ENCODE measurements at places on chromosomes 11 and 22.
A peak's percentile ranks its signal among the peaks of the same experiment; 100 is the strongest.

GRCh38 chr22:37244114-37244921 lies at the start of gene RAC2:
RAC2 (minus strand) TSS chr22:37244269; CDS start chr22:37244148, 121 bp downstream.
- peak; percentile 91 for ATAC-seq

- ATAC-seq: no peak
These were observed 227.4 kb downstream of the CSNK2A3 start for GRCh38 chr11:11125618-11126017.

DNA sequence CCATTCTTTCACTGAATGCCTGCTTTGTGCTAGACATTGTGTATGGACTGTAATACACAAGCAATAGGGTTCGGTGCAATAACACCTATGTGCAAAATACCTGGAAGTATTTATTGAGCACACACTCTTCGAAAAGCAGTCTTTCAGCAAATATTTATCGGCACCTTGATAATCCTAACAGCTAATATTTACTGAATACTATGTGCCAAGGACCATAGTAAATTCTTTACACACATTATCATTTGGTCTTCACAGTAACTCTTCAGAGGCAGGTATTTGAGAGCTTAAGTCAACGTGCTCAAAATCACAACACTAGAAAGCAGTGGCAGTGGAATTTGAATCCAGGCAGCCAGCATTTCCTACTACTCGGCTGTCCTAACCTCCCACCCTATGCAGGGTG lies 2.2 kb downstream of the B3GNT6 start:
- ATAC-seq: no peak

DNA sequence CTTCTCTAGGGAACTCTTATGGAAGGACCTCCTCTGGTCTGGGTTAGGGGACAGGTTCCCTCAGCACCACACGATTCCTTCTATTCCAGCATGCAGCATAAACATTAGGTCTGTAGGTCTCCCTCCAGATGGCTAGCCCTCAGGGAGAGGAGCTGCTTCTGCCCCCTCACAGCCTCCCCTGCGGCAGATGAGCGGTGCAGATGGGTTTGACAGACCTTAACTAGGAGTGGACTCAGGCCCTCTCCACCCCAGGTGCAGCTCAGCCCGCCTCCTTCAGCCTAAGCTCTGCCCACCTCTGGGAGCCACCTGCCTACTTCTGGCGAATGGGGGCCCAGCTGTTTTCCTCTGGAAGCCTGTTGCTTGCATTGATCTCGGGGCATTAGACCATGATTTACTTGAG lies 55.7 kb upstream of the EIF3D start:
- ATAC-seq: no peak

GRCh38 chr11:45300715-45301114 lies 14.6 kb upstream of the SYT13 start:
- no peak for ATAC-seq

Measured in motor neuron (in vitro differentiated cells).